ENCODE measurements at places on chromosomes 1 and 21. TPM values are rescaled to one million over a fixed set of nuclear protein-coding genes. Genes with fewer than 3 reads are reported as not detected.

Gene KANK4
- 10.5 TPM for polyA plus RNA-seq

- peak; percentile 89 for DNase-seq
Measured at GRCh38 chr21:45820171-45821091, 161.1 kb upstream of the COL6A1 start.

GRCh38 chr1:153525088-153525728 is 10.6 kb downstream of the S100A6 start:
- no peak for DNase-seq

DNA sequence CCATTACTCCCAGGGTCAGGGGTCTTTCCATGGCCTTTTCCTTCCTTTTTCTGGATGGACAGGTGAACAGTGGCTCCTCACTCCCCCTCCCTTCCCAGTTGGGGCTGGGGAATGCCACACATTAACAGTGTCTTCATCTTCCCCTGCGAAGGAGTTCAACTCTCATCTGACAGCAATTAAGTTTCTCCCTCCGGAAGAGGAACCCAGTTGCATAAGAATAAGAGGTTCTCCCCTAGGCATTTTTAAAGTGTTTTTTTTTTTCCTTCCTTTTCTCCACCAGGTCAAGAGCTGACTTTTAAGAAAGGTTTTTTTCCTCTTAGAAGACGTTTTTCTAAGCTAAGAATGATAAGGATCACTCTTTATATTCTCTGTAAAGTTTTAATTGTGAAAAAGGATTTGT is 42.3 kb upstream of the FASLG start:
- DNase-seq, result no peak

DNA sequence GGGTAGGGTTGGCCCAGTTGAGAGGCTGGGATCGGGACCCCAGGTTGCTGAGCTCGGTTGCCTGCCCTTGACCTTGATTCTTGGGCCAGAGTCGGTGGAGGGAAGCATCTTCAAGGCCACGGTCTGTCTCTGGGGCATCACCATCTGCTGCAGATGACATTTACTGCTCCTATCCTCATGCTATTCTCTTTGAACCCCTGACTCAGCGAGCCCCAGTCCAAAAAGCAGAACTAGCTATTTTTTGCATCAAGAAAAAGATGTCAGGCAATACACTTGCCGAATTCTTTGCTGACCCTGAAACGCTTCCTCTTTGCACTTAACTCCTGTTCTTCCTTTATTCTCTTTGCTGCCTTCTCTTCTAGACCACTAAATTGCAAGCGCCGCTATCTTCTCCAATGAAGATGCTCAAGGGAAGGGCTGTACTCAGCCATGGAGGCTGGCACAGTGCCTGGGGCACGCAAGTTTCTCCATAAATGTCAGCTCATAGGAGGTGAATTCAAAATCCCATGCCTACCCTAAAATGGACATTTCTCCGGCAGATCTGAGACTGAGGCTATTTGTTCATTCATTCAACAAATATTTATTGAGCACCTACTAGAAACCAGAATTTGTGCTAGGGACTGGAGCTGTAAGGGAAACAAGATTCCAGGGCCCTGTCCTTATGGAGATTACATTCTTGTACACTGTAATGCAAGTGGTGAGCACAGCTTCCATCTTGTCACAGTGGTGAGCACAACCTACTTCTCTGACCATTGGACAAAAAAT is 20.5 kb upstream of the CAPZB start:
- peak; percentile 69 for DNase-seq
